Spinal cord (tissue), 10 donors: ENCODE measurements at places on chromosomes 13 and 19. TPM values are rescaled to one million over a fixed set of nuclear protein-coding genes. Genes with fewer than 3 reads are reported as not detected.

Gene FGF22
- total RNA-seq: 0.72 TPM

Gene MYPOP
- total RNA-seq: 2.5 TPM

Gene PNMA8B
- total RNA-seq: 10.6 TPM

Gene CNN1
- total RNA-seq: 11.2 TPM

GRCh38 chr19:6047741-6048251, 62.5 kb downstream of the RFX2 start:
- H3K4me1 ChIP-seq: peaks cover 13% of the 10 kb centered on the region
- DNase-seq: peak; percentile 67
- peaks cover 12% of the 10 kb centered on the region for H3K36me3 ChIP-seq
- H3K27me3 ChIP-seq: no peaks in the 10 kb centered on the region
- no peak overlapping the region for H3K4me3 ChIP-seq

DNA sequence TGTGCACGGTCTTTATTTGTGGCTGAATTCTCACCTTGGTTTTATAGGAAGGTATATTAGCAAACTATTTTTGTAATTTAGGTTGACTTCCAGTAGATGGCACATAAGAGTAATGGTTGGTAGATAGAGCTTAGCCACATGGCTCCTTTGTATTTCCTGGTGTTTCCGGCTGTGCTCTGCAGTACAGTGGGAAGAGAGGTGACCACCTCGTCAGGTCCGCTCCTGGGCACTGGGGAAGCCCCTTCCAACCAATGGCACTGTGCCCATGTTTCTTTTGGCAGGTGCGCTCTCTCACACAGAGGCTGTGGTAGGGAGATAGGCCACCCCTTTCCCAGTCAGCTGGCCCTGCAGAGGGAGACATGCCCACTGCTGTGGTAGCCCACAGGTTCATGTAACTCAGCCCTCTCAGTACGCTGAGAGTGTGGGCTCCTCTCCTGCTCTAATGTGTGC, 74.3 kb upstream of the ATP12A start:
- H3K4me3 ChIP-seq: no peak overlapping the region
- no peaks in the 10 kb centered on the region for H3K27me3 ChIP-seq
- H3K36me3 ChIP-seq: no peaks in the 10 kb centered on the region
- H3K4me1 ChIP-seq: no peaks in the 10 kb centered on the region
- no peak for DNase-seq

- H3K27ac ChIP-seq: no peak overlapping the region
- peaks cover 33% of the 10 kb centered on the region for H3K36me3 ChIP-seq
- H3K4me3 ChIP-seq: no peak overlapping the region
- H3K27me3 ChIP-seq: no peaks in the 10 kb centered on the region
- peaks cover 36% of the 10 kb centered on the region for H3K4me1 ChIP-seq
Measured at GRCh38 chr19:14515501-14516047, 2.6 kb downstream of the DNAJB1 start.

- no peaks in the 10 kb centered on the region for H3K27me3 ChIP-seq
- no peaks in the 10 kb centered on the region for H3K36me3 ChIP-seq
- H3K27ac ChIP-seq: no peak overlapping the region
- no peak for DNase-seq
- H3K4me3 ChIP-seq: no peak overlapping the region
Measured at GRCh38 chr13:57899096-57899495, 267.6 kb downstream of the PCDH17 start.

- DNase-seq: no peak
- peaks cover 11% of the 10 kb centered on the region for H3K27me3 ChIP-seq
- no peak overlapping the region for H3K27ac ChIP-seq
- peaks cover 59% of the 10 kb centered on the region for H3K36me3 ChIP-seq
- peaks cover 46% of the 10 kb centered on the region for H3K4me1 ChIP-seq
Measured at GRCh38 chr19:2277138-2277537, 4.8 kb downstream of the PEAK3 start.

DNA sequence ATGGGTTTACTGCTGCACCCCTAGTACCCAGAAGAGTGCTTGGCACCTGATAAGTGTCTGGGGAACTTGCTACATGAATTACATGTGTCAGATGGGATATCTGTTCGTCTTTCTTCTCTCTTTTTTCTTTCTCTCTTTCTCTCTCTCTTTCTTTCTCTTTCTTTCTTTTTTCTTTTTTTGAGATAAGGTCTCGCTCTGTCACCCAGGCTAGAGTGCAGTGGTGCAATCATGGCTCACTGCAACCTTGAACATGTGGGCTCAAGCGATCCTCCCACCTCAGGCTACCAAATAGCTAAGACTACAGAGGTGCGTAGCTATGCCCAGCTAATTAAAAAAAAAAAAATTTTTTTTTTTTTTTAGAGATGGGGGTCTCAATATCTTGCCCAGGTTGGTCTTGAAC, 6.1 kb downstream of the CADM4 start:
- no peaks in the 10 kb centered on the region for H3K27me3 ChIP-seq
- H3K4me3 ChIP-seq: no peak overlapping the region
- no peak for DNase-seq
- peaks cover 49% of the 10 kb centered on the region for H3K4me1 ChIP-seq
- H3K27ac ChIP-seq: peak overlapping the region; percentile 97

GRCh38 chr13:49517461-49517860, 21.7 kb downstream of the PHF11 start:
- no peak for DNase-seq
- no peak overlapping the region for H3K27ac ChIP-seq
- H3K4me3 ChIP-seq: no peak overlapping the region
- no peaks in the 10 kb centered on the region for H3K27me3 ChIP-seq

GRCh38 chr19:55651236-55651635, 3.2 kb downstream of the CCDC106 start:
- H3K4me3 ChIP-seq: no peak overlapping the region
- no peaks in the 10 kb centered on the region for H3K27me3 ChIP-seq
- peaks cover 52% of the 10 kb centered on the region for H3K36me3 ChIP-seq
- no peak overlapping the region for H3K27ac ChIP-seq
- peaks cover 42% of the 10 kb centered on the region for H3K4me1 ChIP-seq

DNA sequence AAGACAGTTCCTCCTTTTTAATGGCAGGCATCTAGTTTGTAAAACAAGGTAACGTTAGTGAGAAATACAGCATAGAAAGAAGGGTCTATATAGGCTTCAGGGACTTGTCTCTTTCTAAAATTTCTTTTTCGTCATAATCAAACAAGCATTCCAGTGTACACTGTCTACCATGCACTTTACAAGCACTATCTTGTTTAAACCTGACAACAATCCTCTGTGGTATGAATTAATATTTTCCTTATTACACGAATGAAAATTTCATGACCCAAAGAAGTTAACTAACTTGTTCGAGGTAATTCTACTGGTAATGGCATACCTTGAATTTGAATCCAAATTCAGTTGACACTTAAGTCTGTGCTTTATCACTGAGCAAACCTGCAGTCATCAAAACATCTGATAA, 399.7 kb upstream of the NBEA start:
- no peaks in the 10 kb centered on the region for H3K27me3 ChIP-seq
- no peak for DNase-seq
- H3K27ac ChIP-seq: no peak overlapping the region
- H3K36me3 ChIP-seq: no peaks in the 10 kb centered on the region

DNA sequence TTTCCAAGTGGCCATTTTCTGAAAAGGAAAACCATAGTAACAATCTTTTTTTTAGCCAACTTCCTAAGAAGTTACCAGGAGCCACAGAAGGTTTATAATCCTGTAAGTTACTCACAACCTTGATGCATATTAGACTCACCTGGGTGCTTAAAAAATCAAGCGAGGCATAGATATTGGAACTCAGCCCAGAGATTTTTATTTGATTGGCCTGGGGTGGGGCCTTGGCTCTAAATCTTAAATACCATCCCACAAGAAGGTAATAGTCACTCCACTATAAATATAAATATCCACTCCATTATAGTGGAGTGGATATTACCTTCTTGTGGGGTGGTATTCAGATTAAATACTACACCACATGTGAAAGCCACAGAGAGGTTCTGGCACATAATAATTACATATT, 429.6 kb downstream of the RFC3 start:
- no peak for DNase-seq
- no peaks in the 10 kb centered on the region for H3K36me3 ChIP-seq
- H3K27ac ChIP-seq: no peak overlapping the region
- no peaks in the 10 kb centered on the region for H3K4me1 ChIP-seq
- no peaks in the 10 kb centered on the region for H3K27me3 ChIP-seq

GRCh38 chr19:50890422-50891252, 17.4 kb downstream of the KLK2 start:
- no peak for DNase-seq
- no peak overlapping the region for H3K4me3 ChIP-seq
- no peaks in the 10 kb centered on the region for H3K36me3 ChIP-seq
- H3K27ac ChIP-seq: no peak overlapping the region

DNA sequence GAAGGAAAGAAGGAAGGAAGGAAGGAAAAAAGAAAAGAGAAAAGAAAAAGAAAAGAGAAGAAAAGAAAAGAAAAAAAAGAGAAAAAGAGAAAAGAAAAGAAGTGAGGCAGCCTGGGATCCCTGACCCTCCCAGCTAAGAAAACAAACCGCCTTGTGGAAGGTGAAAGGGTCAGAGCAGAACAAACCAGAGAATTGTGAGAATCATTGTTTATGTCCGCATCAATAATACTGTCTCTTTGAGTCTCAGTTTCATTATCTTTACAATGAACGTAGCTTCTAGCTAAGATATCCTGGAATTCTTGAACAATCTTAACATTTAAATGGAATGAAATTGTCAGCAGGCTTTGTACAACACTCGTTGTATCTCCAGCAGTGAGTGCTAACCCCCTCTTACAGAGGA, 66.4 kb upstream of the SERP2 start:
- DNase-seq: no peak
- H3K36me3 ChIP-seq: no peaks in the 10 kb centered on the region
- H3K27me3 ChIP-seq: no peaks in the 10 kb centered on the region
- no peak overlapping the region for H3K4me3 ChIP-seq

DNA sequence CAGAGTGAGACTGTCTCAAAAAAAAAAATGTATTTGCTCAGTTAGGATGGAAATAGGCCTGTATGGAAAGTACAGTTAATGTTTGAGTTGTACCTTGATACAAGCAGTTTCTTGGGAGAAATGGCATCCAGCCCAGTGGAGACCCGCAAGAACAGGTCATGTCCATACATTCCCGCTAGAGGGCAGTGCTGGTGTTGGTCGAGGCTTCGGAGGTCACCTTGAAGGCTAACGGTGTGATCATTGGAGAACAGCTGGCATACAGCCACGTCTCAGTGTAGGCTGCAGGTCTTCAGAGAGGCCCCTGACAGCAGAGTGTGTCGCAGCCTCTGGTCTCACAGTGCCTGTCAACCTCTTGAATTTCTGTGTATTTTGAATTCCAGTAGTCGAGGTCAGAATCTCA, 7.5 kb downstream of the ZNF610 start:
- peak; percentile 52 for DNase-seq
- H3K27me3 ChIP-seq: no peaks in the 10 kb centered on the region
- no peak overlapping the region for H3K4me3 ChIP-seq
- no peak overlapping the region for H3K27ac ChIP-seq
- H3K4me1 ChIP-seq: no peaks in the 10 kb centered on the region

DNA sequence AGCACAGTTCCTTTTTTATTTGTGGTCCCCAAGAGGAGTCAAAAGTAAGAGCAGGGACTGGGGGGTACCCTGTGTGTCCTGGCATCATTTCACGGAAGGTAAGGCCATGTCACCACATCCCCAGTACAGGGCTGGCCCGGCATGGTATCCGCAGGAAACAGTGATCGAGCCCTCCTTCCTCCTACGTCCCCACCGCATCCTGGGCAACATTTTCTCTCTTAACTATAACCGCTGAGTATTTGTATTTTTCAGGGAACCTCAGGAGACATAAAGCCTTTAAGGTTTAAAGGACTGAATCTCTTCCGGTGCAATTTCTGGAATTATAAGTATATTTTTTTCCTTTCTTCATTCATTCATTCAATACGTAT, 13.6 kb upstream of the LATS2 start:
- H3K36me3 ChIP-seq: no peaks in the 10 kb centered on the region
- no peaks in the 10 kb centered on the region for H3K27me3 ChIP-seq
- peaks cover 15% of the 10 kb centered on the region for H3K4me1 ChIP-seq
- peak overlapping the region; percentile 53 for H3K4me3 ChIP-seq

DNA sequence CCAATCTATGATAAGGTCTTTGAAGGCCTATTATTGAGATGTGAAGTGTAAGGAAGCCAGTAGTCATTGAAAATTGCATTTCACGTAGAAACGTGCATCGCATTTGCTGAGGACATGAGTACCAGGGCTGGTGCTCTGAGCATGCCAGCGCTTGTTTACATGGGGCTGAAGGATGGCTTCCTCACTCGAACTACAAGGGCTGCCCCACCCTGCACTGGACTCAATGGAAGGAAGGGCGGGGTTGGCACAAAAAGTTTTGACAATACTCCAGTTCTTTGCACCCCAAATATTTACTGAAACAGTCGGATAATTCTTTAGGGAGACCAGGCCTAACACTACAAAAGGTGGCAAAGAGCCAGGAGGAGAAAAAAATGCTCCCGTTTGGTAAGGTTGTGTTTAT, 28.9 kb upstream of the MED4 start:
- no peaks in the 10 kb centered on the region for H3K36me3 ChIP-seq
- no peak overlapping the region for H3K4me3 ChIP-seq
- peaks cover 13% of the 10 kb centered on the region for H3K4me1 ChIP-seq
- no peaks in the 10 kb centered on the region for H3K27me3 ChIP-seq
- H3K27ac ChIP-seq: no peak overlapping the region
